Epithelial cell of prostate (primary cell): ENCODE measurements at places on chromosomes 12 and 14.

GRCh38 chr12:96091833-96092232, 56.4 kb upstream of the LTA4H start:
- DNase-seq = no peak

- DNase-seq = no peak
Measured at GRCh38 chr14:64993266-64993930, 6.7 kb downstream of the FNTB start.

GRCh38 chr14:20429801-20430669, 5.9 kb downstream of the KLHL33 start:
- DNase-seq = no peak

GRCh38 chr12:68159681-68160304, at the start of gene IFNG:
IFNG (minus strand) TSS chr12:68159740; CDS start chr12:68159615, 125 bp downstream.
- no peak for DNase-seq

DNA sequence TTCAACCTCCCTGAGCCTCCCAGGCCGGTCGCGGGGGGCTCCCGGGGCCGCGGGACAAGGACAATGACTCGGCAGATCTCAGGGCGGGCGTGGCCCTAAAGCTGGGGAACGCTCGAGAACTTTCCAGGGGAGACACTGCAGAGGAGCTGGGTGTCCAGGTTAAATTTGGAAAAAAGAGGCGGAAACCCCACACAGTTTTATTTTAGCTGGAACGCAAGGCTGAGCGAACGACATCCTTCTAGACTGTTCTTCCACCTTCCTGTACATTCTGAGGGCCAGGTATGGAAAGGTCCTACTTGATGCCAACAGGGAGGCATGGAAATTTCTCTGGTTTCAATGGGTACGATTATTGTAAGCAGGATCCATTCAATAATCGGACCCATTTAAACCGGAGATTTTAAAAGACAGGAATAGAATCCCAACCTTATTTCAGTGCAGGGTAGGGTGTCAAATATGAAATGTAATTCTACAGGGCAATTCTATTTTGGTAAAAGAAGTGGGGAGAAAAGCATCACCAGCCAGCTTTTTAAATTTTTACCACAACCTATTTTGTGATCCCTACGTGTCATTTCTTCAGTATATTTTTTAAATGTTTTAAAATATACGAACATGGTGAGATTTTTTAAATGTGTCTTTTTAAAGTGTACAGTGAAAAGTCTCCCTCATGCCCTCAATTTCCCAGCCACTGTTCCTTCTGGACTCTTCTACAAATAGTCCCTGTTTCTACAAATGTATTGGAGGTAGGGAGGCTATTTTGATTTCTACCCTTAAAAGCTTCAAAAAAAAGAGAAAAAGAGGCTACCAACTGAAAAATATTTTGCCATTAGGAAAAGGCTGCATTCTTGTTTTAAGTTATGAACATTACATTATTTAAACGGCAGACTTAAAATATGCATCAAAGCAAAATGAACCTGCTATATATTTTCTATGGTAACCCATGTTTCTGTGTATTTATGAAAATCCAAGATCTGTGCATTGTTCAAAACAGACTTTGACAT, 1.1 kb upstream of the UBC start:
- DNase-seq = no peak

DNA sequence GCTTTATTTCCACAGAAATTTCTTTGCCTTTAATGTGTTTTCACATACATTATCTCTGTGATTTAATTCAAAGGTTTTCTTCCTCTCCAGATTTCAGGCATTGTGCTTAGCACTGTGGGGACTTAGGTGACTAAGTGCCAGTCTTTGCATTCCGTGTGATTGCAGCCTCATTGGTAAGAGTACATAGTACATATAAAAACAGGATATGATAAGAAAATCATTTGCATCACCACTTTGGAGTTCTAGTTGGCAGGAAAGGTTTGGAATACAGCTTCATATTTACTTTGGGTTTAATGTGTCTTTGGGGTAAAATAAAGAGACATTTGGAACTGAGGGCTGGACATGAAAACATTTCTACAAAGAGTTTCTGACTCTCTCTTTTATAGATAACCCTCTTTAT, 37.8 kb upstream of the C12orf75 start:
- DNase-seq = no peak

GRCh38 chr14:36068777-36069534, 107.6 kb downstream of the PTCSC3 start:
- no peak for DNase-seq

GRCh38 chr12:107400686-107401447, 284.7 kb upstream of the PWP1 start:
- no peak for DNase-seq

DNA sequence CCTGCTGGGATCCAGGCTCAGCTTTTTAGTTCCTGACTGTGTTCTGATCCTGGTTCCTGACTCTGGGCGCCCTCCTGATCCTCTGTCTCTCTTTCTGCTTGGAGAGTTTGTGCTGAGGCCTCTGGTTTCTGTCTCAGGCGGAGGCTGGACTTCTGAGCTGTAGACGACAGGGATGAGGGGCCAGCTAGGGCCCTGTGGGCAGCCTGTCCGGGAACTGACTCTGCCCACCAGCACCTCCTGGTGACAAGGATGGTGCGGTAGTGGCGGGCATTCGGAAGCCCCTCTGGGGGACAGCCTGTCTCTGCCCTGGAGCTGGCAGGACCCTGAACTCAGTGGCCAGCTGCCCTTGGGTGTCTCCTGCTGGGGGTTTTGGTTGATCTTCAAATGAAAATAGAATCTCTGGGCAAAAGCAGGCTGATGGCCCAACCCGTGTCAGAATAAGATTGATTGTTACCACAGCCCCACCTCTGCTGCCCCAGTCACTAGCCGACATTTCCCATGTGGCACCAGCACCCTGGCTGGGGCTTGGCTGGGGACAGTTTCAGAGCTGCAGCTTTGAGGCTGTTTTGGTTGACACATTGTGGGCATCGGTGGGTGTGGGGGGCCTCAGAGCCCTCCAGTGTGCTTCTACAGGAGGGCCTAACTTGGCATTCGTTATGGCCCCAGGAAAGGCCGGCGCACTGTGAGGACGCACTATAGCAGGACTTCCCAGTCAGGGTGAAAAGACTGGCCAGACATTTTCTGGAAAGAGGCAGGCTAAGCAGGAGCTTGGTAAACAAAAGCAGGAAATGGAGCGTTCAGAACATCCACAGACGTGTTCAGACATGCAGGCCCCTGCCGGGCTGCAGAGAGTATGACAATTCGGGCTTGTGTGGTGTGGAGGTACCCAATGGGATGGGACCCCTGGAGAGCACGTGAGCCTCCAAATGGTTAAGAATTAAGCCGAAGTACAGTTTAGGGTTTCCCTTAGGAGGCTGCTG, 16.2 kb downstream of the KRT80 start:
- peak; percentile 73 for DNase-seq

GRCh38 chr12:65961190-65962035, 137.1 kb downstream of the HMGA2 start:
- DNase-seq = no peak

- DNase-seq = no peak
Measured at GRCh38 chr14:54348001-54348611, 48.7 kb upstream of the CDKN3 start.

DNA sequence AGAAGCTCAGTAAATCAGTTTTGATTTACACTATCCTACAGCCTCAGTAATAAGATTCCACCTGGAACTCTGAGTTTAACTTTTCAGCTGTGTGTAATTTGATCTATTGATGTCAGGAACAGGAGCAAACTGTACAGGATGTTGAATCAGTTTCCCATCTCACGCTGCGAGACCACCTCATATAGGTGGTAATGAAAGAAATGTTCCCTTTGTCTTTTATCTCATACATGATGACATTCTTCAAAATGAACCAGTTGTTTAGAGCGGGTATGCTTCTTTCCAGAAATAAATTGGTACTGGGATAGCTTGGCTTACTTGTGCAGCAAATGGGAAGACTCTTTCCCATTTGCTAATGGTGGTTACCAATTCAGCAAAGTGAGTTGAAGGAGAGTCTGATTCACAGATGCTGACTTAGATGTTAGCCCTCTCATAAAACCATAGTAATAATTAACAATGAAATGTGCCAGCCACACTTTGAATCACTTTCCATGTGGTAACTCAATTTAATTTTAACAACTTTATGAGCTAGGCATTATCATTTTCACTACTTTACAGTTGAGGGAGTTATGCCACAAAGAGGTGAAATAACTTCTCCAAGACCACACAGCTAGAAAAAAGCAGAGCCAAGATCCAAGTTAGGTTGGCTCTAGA, 251.5 kb downstream of the PAWR start:
- no peak for DNase-seq

- DNase-seq = no peak
Measured at GRCh38 chr14:89447182-89447944, 30.3 kb upstream of the FOXN3 start.

- no peak for DNase-seq
Measured at GRCh38 chr12:113470871-113471618, 626 bp downstream of the LHX5 start.

- no peak for DNase-seq
Measured at GRCh38 chr14:106691601-106692291, 1165.4 kb downstream of the TMEM121 start.

GRCh38 chr12:33472299-33472698, 32.7 kb upstream of the SYT10 start:
- DNase-seq = no peak

DNA sequence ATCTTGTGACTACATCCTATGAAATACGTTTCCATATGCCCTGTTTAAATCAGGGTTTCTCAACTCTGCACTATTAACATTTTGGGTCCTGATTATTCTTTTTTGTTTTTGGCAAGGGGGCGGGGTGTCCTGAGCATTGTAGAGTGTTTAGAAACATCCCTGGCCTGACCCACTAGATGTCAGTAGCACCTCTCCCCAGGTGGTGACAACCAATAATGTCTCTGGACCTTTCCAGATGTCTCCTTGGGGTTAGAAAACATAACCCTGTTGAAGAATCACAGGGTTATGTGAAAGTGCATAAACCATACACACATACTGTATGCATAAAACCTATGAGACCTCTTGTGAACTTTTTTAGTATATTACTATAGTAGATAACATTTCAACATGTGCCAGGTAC, 1.4 kb downstream of the ACAD10 start:
- DNase-seq = no peak

DNA sequence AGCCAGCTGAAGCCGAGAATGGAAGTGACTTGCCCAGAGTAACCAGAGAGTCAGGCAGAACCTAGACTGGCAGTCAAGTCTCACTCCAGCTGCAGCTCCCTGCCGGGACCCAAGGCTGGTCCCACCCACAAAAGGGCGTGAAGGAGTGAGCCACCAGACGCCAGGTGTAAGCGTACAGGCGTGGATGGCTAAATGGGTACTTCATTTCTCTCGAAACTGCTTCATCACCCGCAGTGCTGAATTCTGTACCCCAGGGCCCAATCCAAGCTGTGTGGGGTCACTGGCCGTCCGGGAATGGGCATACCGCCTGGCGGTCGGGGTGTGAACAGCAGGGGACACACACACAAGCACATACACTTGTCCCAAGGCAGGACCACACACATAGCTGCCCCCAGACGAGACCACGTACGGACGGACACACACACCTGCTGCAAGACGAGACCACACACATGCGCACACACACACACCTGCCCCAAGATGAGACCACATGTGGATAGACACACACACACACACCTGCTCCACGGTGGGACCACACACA, 34.8 kb downstream of the DEGS2 start:
- DNase-seq = no peak

DNA sequence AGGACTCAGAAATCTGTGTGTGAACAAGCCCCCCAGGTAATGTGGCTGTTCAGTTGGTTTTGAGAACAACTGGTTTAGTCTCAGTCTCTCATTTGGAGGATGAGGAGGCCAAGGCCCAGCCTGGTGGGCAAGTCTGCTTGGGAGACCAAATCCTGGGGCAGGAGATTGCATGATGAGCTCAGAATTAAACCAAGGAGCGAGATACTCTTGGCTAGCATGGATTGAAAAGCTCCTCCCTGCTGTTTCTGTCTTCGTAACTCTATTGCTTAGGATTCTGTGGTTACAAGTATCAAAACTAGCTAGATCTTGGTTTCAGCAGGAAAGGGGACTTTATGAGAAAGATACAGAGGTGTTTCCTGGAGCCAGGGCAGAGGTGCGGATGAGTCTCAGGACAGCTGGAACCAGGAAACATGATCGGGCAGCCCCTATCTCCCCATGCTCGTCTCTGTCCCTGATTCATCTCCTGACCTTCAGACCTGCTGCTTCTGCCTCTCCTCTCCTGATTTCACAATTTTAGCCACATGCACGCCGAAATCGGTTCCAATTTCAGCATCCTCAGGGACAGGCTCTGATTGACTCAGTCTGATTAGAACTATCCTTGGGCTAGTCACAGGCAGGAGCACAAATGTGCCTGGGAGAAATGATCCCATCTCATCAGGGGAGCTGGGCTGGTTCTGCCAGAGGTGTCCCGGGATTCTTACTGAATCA, 40.2 kb upstream of the RIN3 start:
- DNase-seq = no peak

DNA sequence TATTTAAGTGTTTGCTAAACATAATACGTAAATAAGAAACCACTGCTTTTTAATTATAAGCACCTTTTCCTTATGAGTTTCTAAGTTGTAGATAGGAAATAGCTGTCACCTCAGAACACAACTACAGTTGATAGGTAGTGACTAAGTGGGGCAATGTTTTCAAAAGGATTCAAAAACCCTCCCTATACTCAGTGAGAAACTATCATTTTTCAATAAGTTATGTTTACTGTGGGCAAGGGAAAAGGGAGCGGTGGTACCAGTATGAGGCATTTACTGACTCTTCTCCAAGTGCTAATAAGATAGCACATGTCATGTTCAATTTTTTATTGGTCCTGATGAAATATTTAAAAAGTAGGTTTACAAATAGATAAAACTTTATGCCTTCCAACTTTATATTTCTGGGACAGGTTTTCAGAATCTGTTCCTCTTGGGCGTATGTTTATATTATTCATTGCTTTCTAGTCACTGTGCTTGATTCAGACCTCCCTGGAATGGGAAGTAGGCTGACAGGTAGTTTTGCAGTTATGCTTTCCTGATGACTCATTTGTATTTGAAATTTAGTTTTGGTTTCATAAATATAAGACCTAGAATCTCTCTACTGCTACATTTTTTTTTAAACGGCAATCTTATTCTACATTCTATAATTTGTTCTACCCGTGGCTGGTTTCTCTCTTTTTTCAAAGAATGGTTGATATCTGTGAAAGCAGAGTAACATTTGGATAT, 153.1 kb downstream of the TMEM117 start:
- DNase-seq = peak; percentile 36

DNA sequence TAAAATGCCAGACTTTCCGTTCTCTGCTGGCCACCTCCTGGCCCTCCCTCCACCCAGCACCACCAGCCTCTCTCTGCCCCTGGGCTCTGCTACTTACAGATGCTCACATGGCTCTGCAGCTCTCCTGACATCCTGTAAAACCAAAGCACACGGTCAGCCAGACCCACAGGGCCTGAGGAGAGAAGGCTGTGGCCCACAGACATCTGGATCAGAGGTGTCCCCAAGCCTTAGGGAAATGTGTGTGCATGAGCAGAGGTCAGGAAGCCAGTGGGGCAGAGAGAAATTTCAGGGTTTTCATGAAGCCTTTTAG, 11.5 kb downstream of the KRT77 start:
- no peak for DNase-seq
